Adrenal gland (tissue), 19 donors: ENCODE measurements at places on chromosomes 16 and 17. TPM values are rescaled to one million over a fixed set of nuclear protein-coding genes. Genes with fewer than 3 reads are reported as not detected.

DNA sequence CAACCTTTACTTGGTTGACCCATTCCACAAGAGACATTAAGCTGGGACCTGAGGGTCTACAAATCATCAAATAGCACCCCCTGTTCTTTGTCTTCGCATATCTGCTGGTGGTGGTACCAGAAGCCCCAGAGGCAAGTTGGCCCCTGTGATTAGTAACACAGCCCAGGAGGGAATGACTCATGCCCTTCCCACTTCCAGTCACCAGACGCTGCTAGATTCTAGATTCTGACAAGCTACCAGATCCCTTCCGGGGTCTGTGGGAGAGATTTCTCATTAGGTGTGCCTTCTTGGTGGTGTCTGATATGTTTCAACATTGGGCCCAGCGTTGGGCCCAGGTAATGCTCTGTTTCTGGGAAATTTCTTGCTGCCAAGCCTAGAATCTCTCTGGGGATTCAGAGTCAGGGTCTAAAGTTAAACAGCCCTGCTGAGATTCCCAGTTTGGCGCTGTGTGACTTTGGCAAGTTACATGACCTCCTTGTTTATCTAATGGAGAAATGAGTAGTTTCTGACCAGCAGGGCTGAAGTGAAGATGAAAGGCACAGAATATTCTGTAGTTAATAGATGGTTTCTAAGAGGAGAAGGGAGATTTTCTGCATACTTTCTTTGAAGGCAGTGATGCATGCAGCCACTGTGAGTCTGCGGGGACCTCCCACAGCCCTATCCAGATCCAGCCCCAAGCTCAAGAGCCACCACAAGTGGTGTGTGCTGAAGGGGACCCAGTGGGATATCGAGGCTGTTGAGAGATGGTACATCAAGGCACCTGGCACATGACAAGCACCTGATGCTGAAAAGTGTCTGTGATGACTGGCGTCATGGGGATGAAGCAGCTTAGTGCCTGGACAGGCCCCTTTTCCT is 3.9 kb downstream of the TRPV2 start:
- peak overlapping the region; percentile 82 for H3K27ac ChIP-seq
- H3K4me3 ChIP-seq = no peak overlapping the region
- peaks cover 15% of the 10 kb centered on the region for H3K4me1 ChIP-seq
- no peaks in the 10 kb centered on the region for H3K27me3 ChIP-seq
- peaks cover 26% of the 10 kb centered on the region for H3K36me3 ChIP-seq
- peak; percentile 85 for DNase-seq

The TBC1D3E gene
- not detected for total RNA-seq

The FOXN1 gene
- total RNA-seq = not detected

DNA sequence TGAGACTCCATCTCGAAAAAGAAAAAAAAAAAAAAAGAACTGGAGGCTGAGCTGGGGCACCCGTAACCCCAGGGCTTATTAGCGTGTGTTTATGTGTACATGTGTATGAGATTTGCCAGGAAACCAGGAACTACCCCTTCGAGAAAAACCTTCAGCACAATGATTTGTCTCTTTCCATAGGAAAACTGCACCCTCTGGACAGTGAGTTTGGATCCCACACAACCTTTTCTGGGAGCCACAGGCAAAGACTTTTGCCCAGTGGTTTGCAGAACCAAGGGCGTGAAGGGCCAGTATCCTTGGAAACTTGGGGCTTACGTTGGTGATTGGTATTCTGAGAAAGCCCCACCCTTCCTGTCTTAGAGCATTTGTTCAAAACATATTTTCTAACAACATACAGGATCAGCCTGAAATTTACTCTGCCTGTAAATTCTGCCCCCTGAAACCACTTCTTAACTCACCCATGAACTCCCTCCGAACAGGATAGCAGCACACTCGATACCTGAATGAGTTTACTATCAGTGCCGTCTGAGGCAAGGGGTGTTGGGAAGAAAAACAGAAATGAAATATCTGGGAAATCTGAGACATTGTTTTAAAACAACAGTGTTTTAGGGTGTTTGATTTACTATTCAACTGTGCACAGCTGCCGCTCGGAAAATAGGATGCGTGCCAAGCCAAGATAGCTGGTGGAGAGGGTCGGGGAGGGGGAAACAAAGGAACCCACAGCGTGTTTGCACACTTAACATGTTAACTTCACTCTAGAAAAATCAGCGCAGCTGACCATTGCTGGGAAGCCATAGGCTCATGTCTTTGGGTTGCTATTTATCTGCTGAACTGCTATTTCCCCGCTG is 40.2 kb upstream of the MAF start:
- no peak for DNase-seq
- no peak overlapping the region for H3K4me3 ChIP-seq
- H3K4me1 ChIP-seq = no peaks in the 10 kb centered on the region

The KRTAP4-3 gene
- not detected for total RNA-seq

GRCh38 chr17:44097110-44097958 is 26.1 kb downstream of the HDAC5 start:
- peaks cover 29% of the 10 kb centered on the region for H3K4me1 ChIP-seq
- no peak overlapping the region for H3K4me3 ChIP-seq
- DNase-seq = peak; percentile 45
- H3K27me3 ChIP-seq = no peaks in the 10 kb centered on the region

DNA sequence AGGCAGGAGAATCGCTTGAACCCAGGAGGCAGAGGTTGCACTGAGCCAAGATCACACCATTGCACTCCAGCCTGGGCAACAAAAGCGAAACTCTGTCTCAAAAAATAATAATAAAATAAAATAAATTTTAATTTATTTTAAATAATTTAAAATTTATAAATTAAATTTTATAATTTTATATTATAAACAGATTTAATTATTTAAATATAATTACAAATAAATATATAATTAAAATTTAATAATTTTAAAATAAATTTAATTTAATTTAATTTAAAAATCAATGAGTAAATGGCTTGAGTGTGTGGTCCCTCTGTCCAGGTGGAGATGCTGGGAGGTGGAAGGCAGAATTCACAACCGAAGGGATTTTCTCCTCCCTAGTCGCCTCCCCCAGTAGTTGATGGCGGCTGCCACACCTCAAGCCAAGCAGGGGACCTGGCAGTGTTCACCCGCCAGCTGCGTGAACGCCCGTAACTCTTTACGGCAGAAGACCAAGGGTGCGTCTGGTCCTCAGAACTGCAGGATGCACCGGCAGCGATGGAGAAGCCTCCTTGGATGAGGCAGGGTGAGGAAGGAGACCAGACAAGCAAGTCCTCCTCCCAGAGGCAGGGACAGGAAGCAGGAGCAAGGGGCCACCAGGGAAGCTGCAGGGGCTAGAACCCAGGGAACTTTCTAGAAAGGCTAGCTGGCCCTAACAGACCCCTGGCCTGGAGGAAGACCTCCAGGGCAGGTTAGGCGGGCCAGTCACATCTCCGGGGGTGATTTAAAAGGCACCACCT is 22.9 kb upstream of the KRT17 start:
- H3K36me3 ChIP-seq = no peaks in the 10 kb centered on the region
- no peak for DNase-seq
- H3K4me3 ChIP-seq = no peak overlapping the region
- H3K4me1 ChIP-seq = peaks cover 7% of the 10 kb centered on the region

The ZFP3 gene
- total RNA-seq = 6.4 TPM

- H3K27me3 ChIP-seq = no peaks in the 10 kb centered on the region
- DNase-seq = no peak
- no peaks in the 10 kb centered on the region for H3K36me3 ChIP-seq
Measured at GRCh38 chr17:45873728-45874127, 20.6 kb upstream of the MAPT start.

DNA sequence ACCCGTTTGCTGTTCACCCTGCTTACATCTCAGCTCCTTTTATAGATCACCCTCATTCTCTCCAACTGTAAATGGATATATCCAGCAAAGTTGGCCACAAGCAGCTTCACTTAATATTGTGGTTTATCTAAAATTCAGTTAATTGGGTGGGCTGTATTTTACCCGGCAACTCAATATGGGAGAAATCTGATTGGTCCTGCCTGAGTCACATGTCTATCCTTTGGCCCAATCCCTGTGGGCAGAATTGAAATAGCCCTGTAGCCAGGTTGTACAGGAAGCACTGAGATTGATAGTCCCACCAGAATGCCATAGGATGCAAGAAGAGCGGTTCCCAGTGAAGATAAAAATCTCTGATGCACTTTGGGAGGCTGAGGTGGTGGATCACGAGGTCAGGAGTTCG is 73.2 kb downstream of the AIPL1 start:
- H3K27ac ChIP-seq = no peak overlapping the region
- no peaks in the 10 kb centered on the region for H3K4me1 ChIP-seq
- H3K27me3 ChIP-seq = no peaks in the 10 kb centered on the region

The BEAN1 gene
- 0.17 TPM for total RNA-seq

DNA sequence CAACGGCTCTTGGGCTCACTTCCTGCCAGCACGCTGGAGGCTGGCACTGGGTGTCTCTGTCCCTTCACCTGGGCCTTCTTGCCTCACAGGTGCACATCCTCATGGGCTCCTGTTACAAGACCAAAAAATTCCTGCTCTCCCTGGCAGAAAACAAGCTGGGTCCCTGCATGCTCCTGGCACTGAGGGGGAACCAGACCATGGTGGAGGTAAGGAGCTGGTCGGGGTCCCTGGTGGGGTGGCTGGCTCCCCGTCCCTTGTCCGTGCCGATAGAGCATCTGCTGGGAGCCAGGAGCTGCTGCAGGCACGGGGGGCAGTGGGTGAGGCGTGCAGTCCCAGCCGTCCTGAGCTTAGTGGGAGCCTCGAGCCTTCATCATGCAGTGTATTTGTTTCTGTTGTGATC is 79.5 kb upstream of the PLCG2 start:
- H3K36me3 ChIP-seq = no peaks in the 10 kb centered on the region
- no peak overlapping the region for H3K27ac ChIP-seq
- DNase-seq = no peak
- no peaks in the 10 kb centered on the region for H3K27me3 ChIP-seq

GRCh38 chr17:8745586-8746500 is 1.2 kb upstream of the CCDC42 start:
- H3K27me3 ChIP-seq = no peaks in the 10 kb centered on the region
- peak; percentile 70 for DNase-seq
- H3K27ac ChIP-seq = peak overlapping the region; percentile 18
- peak overlapping the region; percentile 62 for H3K4me3 ChIP-seq

The ACSM5 gene
- total RNA-seq = 3.6 TPM

- no peaks in the 10 kb centered on the region for H3K36me3 ChIP-seq
- H3K27me3 ChIP-seq = no peaks in the 10 kb centered on the region
- H3K4me1 ChIP-seq = peaks cover 27% of the 10 kb centered on the region
Measured at GRCh38 chr16:67154578-67155294, 3.9 kb upstream of the B3GNT9 start.

DNA sequence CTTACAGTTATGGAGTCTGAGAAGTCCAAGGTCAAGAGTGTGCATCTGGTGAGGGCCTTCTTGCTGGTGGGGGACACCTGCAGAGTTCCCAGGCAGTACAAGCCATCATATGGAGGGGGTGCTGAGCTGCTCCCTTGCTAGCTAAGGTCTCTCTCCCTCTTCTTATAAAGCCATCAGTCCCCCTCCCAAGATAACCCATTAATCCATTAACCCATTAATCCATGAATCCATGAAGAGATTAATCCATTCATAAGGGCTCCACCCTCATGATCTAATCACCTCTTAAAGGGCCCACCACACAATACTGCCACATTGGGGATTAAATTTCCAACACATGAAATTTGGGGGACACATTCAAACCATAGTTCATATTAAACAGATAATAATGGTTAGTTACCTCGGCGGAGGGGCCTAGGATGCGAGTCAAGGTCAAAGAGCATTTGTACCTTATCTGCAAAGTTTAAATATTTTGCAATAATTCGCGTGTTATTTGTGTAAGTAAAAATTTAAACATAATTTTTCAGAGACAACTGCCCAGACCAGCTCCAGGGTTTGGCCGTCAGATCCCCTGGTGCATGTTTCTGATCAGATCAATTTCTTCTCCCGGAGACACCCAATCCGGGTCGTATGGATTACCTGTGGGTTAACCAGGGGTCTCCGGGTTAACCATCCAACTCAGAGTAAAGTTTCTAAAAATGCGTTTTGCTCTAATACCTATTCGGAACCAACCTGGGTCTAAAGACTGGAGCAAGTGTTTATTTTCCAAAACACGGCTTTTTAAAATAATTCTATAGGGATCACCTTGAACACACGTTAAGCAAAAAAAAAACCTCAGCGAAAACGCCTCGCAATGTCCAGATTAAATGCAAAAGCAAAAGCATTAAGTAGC is 740 bp upstream of the POLR3E start:
- peaks cover 17% of the 10 kb centered on the region for H3K4me1 ChIP-seq
- H3K4me3 ChIP-seq = peak overlapping the region; percentile 77
- no peaks in the 10 kb centered on the region for H3K27me3 ChIP-seq
- no peak for DNase-seq
- no peaks in the 10 kb centered on the region for H3K36me3 ChIP-seq
- H3K27ac ChIP-seq = no peak overlapping the region

The KRT32 gene
- not detected for total RNA-seq

DNA sequence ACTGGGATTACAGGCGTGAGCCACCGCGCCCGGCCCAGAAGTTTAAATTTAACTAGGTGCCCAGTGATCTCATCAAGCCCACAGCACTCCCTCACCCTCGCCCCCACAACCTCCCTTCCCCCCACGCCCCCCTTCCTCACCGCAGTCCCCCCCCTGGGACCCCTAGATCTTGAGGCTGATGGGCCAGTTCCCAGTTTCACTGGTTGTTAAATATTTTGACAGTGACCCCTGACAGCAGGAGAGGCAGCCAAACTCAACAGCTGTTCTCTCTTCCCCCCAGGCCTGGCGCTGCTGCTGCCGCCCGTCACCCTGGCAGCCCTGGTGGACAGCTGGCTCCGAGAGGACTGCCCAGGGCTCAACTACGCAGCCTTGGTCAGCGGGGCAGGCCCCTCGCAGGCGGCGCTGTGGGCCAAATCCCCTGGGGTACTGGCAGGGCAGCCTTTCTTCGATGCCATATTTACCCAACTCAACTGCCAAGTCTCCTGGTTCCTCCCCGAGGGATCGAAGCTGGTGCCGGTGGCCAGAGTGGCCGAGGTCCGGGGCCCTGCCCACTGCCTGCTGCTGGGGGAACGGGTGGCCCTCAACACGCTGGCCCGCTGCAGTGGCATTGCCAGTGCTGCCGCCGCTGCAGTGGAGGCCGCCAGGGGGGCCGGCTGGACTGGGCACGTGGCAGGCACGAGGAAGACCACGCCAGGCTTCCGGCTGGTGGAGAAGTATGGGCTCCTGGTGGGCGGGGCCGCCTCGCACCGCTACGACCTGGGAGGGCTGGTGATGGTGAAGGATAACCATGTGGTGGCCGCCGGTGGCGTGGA is 15.6 kb downstream of the QPRT start:
- H3K36me3 ChIP-seq = no peaks in the 10 kb centered on the region
- DNase-seq = no peak
- no peak overlapping the region for H3K27ac ChIP-seq
- H3K4me1 ChIP-seq = no peaks in the 10 kb centered on the region
- H3K27me3 ChIP-seq = no peaks in the 10 kb centered on the region

- no peaks in the 10 kb centered on the region for H3K27me3 ChIP-seq
- H3K4me1 ChIP-seq = no peaks in the 10 kb centered on the region
- H3K4me3 ChIP-seq = no peak overlapping the region
Measured at GRCh38 chr16:4263504-4264436, 9.1 kb downstream of the TFAP4 start.

The TP53TG3F gene
- not detected for total RNA-seq

- H3K4me3 ChIP-seq = peak overlapping the region; percentile 90
- H3K4me1 ChIP-seq = peaks cover 23% of the 10 kb centered on the region
- H3K27me3 ChIP-seq = no peaks in the 10 kb centered on the region
- DNase-seq = peak; percentile 38
- H3K27ac ChIP-seq = peak overlapping the region; percentile 99
Measured at GRCh38 chr16:69566981-69567680, 1.4 kb downstream of the NFAT5 start.

The SRSF2 gene
- total RNA-seq = 206 TPM

GRCh38 chr16:54233615-54234014 is 53.0 kb downstream of the IRX3 start:
- no peaks in the 10 kb centered on the region for H3K4me1 ChIP-seq
- no peak overlapping the region for H3K27ac ChIP-seq
- no peaks in the 10 kb centered on the region for H3K36me3 ChIP-seq
- DNase-seq = no peak

The ZSCAN10 gene
- not detected for total RNA-seq
